ENCODE measurements at places on chromosomes 6 and 20. TPM values are rescaled to one million over a fixed set of nuclear protein-coding genes. Genes with fewer than 3 reads are reported as not detected.

The DAAM2 gene
- 27.3 TPM for polyA plus RNA-seq

The PTGIS gene
- polyA plus RNA-seq = 53.6 TPM

The NOTCH4 gene
- 4.0 TPM for polyA plus RNA-seq

DNA sequence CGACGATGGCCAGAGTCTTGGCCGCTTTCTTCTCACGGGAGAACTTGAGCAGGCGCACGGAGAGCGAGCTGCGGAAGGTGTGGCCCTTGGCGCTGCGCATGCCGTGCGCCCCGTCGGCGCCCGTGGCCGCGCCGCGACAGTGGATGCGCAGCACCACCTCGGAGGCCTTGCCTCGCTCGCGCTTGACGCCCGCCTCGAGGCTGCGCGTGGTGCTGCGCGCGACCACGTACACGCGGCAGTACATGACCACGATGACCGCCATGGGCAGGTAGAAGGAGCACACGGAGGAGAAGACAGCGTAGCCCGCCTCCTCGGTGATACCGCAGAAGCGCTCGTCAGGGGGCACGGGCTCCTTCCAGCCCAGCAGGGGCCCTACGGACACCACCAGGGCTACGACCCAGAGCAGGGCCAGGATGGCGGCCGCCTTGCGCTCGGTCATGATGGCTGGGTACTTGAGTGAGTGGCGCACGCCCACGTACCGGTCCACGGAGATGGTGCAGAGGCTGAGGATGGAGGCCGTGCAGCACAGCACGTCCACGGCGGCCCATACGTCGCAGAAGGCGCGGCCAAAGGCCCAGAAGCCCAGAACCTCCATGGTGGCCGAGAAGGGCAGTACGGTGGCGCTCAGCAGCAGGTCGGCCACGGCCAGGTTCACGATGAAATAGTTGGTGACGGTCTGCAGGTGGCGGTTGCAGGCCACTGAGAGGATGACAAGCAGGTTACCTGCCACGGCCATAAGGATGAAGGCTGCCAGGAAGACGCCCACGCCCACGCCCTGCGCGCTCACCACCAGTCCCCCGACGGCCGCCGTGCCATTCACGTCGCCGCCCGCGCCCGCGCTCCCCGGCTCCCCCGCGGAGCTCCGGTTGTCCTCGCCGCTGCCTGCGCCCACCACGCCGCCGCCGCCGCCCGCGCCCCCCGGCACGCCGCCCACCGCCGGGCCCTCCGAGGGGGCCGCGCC lies 232.8 kb upstream of the RNF24 start:
- no peaks in the 10 kb centered on the region for H3K4me1 ChIP-seq
- no peaks in the 10 kb centered on the region for H3K27me3 ChIP-seq
- no peaks in the 10 kb centered on the region for H3K36me3 ChIP-seq
- peak overlapping the region; percentile 60 for H3K4me3 ChIP-seq
- H3K27ac ChIP-seq = peak overlapping the region; percentile 4
- no peak for DNase-seq

GRCh38 chr20:7516621-7517111 lies 423.6 kb downstream of the HAO1 start:
- H3K4me3 ChIP-seq = no peak overlapping the region
- H3K36me3 ChIP-seq = no peaks in the 10 kb centered on the region
- no peaks in the 10 kb centered on the region for H3K4me1 ChIP-seq
- no peak overlapping the region for H3K27ac ChIP-seq
- DNase-seq = no peak

- DNase-seq = no peak
- no peaks in the 10 kb centered on the region for H3K36me3 ChIP-seq
- H3K4me1 ChIP-seq = no peaks in the 10 kb centered on the region
- no peak overlapping the region for H3K27ac ChIP-seq
- H3K4me3 ChIP-seq = no peak overlapping the region
These were observed 527.5 kb downstream of the HDGFL1 start for GRCh38 chr6:23096876-23097275.

GRCh38 chr6:2990248-2990931 lies 9.3 kb upstream of the NQO2 start:
- peak overlapping the region; percentile 93 for H3K4me3 ChIP-seq
- peak overlapping the region; percentile 62 for H3K27ac ChIP-seq
- no peak for DNase-seq

The CLVS2 gene
- polyA plus RNA-seq = not detected

The PDSS2 gene
- 8.1 TPM for polyA plus RNA-seq

DNA sequence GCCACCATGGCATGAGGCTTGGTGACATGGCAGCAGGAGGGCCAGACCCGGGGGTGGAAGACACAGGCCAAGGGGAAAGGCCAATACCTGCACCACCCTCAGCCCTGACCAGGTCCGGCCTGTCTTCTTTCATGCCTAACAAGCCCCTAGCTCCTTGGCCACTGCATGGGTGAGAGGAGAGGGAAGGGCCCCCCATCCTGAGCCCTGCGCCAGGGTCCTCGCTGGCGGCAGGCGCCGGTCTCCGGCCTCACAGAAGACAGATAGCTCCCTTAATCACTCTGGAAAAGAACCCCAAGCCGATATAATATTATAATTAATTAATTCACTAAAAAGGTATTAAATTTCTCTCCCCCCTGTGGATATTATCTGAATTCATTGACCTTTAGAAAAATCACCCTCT lies 41.4 kb downstream of the MDFI start:
- H3K27me3 ChIP-seq = no peaks in the 10 kb centered on the region
- H3K27ac ChIP-seq = no peak overlapping the region
- no peak overlapping the region for H3K4me3 ChIP-seq
- DNase-seq = no peak
- no peaks in the 10 kb centered on the region for H3K36me3 ChIP-seq
- H3K4me1 ChIP-seq = no peaks in the 10 kb centered on the region

The LRP11 gene
- 0.63 TPM for polyA plus RNA-seq

DNA sequence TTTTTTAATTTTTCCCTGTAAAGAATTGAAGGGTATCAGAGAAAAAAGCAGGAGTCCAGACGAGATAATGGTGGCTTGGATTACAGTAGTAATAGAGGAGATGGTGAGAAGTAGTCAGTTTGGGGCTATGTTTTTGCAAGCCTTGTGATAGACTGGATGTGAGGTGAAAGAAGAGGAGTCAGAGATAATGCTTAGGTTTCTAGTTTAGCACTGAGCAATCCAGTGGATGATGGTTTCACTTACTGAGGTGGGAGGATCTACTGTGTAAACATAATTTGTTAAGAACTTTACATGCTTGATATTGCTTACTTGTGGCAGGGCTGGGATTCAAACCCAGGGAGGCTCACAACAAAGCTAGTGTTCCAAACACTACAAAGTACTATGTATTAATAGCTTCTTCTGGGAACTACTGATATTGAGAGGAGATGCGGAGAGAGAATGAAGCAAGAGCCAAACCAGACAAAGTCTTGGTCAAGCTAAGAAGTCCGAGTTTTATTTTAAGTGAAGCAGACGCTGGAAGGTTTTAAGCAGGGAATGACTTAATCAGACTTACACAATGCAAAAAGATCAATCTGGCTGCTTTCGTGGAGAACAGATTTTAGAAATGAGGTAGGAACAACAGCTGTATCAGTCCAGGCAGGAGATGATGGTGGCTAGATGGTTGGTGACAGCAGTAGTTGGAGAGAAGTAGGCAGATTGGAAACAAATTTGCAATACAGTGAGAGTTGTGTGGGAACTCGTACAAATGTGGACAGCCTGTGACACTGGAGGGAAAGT lies 58.0 kb downstream of the ZFAND3 start:
- H3K4me1 ChIP-seq = peaks cover 5% of the 10 kb centered on the region
- H3K27me3 ChIP-seq = no peaks in the 10 kb centered on the region
- no peaks in the 10 kb centered on the region for H3K36me3 ChIP-seq
- no peak overlapping the region for H3K4me3 ChIP-seq
- no peak for DNase-seq

DNA sequence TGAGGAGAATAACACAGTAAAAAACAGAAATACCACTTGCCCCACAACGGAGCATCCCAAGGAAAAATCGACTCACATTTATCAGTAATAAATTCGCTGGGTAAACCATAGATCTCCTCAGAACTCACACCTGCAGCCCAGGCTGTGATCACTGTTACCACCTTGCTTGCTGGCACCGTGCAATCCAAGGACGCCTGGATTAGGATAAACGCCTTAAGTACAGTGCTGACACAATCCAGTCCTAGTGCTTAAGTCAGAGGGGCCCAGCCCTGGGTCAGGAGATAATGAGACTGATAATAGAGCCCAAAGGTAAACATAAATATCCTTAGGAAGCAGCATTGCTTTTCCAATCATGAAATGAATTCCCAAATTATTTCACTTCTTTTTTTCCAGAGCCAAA lies 62.5 kb downstream of the EPB41L2 start:
- no peak overlapping the region for H3K4me3 ChIP-seq
- H3K27ac ChIP-seq = no peak overlapping the region
- no peaks in the 10 kb centered on the region for H3K4me1 ChIP-seq
- DNase-seq = no peak

GRCh38 chr6:151012321-151013294 lies 147.1 kb downstream of the MTHFD1L start:
- H3K27ac ChIP-seq = no peak overlapping the region
- H3K36me3 ChIP-seq = no peaks in the 10 kb centered on the region
- H3K4me1 ChIP-seq = no peaks in the 10 kb centered on the region
- no peaks in the 10 kb centered on the region for H3K27me3 ChIP-seq
- no peak overlapping the region for H3K4me3 ChIP-seq

GRCh38 chr6:33217246-33217645 lies 8.9 kb downstream of the RING1 start:
- no peak for DNase-seq
- no peak overlapping the region for H3K4me3 ChIP-seq
- no peaks in the 10 kb centered on the region for H3K36me3 ChIP-seq
- H3K27ac ChIP-seq = no peak overlapping the region
- no peaks in the 10 kb centered on the region for H3K4me1 ChIP-seq
- no peaks in the 10 kb centered on the region for H3K27me3 ChIP-seq

The FILIP1 gene
- 6.9 TPM for polyA plus RNA-seq

DNA sequence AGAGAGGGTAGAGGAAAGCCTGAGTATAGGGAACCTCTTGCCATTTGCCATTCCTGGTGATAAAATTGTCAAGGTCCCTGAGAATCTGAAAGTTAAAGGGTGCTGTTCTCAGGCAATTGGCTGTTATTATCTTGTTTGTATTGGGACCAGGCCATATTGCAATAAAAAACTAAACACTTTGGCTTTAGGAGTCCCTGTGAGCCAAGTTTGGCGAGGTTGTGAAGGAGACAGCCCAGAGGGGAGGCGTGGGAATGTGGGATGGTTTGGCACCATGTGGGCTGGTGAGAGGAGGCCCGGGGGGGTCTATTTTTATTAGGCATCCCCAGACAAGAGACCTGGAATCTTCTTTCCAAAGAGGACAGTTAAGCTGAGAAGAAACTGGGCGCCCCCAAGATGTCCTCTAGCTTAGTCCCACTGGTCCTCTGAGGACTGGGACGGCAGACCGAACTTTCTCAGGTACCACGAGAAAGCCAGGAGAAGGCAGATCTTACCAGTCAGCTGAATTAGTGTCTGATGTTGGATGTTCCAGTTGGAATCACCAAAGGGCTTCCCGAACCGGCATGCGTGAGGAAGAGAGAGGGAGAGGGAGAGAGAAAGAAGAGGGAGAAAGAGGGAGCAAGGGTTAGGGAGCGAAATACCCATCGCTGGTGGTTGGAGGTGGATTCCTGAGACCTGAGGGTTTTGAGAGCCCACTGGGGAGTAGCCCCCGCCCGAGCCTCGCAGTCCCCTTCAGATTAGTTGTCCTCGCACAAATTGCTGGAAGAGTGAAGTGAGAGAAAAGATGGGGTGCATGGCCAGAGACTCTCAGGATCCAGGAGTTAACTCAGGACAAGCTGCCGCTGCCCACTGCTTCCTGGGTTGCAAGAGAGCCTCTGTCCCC lies 24.4 kb downstream of the DYNLT1 start:
- H3K4me1 ChIP-seq = no peaks in the 10 kb centered on the region
- no peak for DNase-seq
- H3K4me3 ChIP-seq = no peak overlapping the region
- H3K27me3 ChIP-seq = no peaks in the 10 kb centered on the region

DNA sequence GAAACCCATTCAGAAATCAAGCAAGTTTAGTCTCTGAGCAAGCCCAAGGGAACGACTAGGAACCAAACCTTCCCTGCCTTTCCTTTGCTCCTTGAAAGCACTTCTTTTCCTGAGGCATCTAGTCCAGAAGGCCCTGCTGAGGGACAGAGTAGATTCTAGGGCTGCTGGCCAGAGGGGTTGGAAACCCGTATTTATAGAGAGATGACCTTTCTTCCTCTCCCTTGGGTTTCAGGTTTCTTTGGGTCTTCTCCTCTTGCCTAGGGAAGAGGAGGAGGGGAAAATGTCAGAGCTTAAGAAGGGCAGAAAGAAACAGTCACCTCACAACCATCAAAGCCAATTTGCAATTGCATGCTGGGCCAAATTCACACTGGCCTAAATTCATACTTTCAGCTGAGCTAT lies 5.8 kb downstream of the APOBEC2 start:
- no peaks in the 10 kb centered on the region for H3K4me1 ChIP-seq
- no peak for DNase-seq
- no peak overlapping the region for H3K27ac ChIP-seq
- no peak overlapping the region for H3K4me3 ChIP-seq
- no peaks in the 10 kb centered on the region for H3K27me3 ChIP-seq

The RSPH9 gene
- 0.13 TPM for polyA plus RNA-seq

DNA sequence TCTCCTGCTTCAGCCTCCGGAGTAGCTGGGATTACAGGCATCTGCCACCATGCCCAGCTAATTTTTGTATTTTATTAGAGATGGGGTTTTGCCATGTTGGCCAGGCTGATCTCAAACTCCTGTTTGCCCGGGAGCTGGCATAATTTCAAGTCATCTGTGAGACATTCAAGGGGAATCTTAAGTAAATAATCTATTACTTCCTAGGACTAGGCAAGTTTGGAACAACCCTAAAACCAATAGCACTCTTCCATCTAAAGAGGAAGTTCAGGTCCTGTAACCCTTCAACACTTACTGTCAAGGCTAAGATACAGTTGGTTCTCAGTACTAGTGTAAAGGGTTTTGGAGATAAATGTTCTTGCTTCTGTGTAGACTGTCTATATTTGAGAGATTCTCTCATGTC lies 267.8 kb upstream of the IRAK1BP1 start:
- no peaks in the 10 kb centered on the region for H3K36me3 ChIP-seq
- no peak for DNase-seq
- no peak overlapping the region for H3K27ac ChIP-seq
- no peak overlapping the region for H3K4me3 ChIP-seq
- peaks cover 3% of the 10 kb centered on the region for H3K4me1 ChIP-seq

The SPATS1 gene
- not detected for polyA plus RNA-seq

The SIRPB2 gene
- 1.00 TPM for polyA plus RNA-seq

DNA sequence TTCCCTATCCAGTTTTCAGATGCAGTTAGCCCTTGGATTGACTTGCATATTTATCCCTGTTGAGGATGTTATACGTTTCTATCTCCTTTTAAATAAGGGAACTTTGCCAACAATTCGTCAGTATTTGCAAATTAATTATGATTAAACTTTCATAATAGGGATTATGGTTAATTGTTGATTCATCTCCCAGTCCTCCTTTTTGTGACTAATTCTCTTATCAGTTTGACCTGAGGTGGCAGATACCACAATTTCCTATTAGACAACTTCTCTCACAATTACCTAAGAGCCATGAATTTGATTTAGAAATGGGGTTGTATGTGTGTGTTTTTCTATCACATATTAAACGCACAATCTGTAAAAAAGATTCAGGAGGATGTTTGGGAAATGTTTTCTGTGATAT lies 172.9 kb downstream of the LAMA2 start:
- H3K27me3 ChIP-seq = no peaks in the 10 kb centered on the region
- no peak overlapping the region for H3K27ac ChIP-seq
- DNase-seq = no peak
- no peak overlapping the region for H3K4me3 ChIP-seq
- no peaks in the 10 kb centered on the region for H3K36me3 ChIP-seq

GRCh38 chr20:47334022-47334551 lies 22.4 kb downstream of the ZMYND8 start:
- peaks cover 4% of the 10 kb centered on the region for H3K4me1 ChIP-seq
- peak overlapping the region; percentile 23 for H3K27ac ChIP-seq
- no peaks in the 10 kb centered on the region for H3K27me3 ChIP-seq
- no peak overlapping the region for H3K4me3 ChIP-seq
- H3K36me3 ChIP-seq = no peaks in the 10 kb centered on the region
- no peak for DNase-seq

Data from aorta (tissue), 5 donors.